ENCODE measurements at places on chromosomes 2 and 18.

DNA sequence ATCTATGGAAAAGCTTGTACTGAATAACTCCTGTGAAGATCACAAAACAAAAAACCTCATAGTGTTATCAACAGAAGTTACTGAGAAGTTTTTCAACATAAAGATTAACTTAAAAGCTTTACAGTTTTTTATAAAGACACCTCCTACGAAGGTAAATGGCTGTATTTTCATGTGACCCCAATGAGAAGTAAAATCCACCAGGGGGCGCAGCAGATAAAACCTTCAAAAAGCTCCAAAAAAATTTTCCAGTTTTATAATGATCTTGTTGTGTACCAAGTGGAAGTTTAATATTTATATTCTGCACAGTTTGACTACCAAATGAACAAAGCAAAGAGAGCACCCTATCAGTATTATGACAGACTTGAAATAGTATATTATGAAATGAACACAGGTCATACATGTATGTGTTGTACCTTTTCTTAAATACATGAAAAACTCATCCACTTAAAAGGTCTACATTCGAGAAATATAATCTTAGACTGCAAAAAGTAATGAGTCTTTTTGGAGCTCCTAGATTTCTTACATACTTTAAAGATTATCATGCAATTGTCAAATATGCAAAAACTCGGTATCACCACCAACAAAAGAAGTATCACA is 38.5 kb downstream of the PNO1 start:
- no peak for DNase-seq

DNA sequence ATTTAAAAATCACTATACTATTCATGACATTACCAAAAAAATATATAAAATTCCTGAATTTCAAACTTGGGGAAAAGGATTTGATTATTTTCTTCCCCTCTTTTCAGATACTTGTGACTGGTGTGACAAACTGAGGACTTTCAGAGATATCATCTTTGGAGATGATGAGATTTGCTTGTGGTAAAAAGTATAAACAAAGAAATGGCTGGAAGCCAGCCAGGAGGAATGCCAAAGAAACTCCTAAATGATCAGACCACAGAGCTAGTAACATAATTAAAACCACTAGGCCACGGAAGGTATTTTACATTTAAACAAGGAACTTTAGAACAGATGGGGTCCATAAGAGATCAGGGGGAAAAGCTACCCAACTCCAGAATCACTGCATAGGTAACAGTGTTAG is 58.7 kb downstream of the PIGN start:
- no peak for DNase-seq

- DNase-seq, result no peak
Measured at GRCh38 chr2:100376836-100377235, 40.6 kb downstream of the CHST10 start.

DNA sequence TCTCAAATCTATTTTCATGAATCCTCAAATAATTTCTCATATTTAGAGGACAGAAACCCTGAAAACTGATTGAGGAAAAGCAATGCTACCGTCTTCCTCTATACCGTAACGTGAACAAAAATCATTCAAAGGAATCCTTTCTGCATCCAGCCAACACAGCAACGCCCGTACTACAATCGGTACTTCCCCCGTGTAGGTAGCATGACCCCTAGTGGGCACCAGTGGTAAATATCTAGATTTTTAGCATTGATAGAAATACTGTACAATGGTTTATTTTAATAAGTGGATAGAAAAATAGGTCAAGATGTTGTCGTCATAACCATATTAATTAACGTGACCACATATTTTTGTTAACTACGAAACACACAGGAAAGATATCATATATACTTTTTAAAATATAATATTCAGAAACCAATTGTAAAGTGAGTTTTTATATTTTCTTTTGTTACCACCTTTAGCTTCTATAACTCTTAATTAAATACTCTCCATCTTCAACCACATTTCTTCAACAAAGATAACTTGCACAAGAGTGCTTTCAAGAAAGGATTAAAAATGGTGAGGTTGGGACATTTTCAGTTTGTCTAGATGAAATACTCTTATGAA is 194.1 kb downstream of the SS18 start:
- DNase-seq, result peak; percentile 33

GRCh38 chr2:7012141-7012764 is 95.0 kb downstream of the RNF144A start:
- no peak for DNase-seq

DNA sequence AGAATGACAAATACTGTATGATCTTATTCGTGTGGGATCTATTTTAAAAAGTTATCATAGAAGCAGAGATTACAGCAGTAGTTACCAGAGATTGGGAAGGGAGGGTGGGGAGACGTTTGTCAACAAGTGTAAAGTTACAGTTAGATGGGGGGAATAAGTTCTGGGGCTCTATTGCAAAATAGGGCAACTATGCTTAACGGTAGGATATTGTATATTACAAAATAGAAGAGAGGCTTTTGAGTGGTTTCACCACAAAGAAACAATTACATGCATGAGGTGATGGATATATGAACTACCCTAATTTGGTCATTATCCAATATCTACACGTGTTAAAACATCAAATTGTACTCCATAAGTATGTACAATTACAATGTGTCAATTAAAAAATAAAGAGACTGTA is 123.4 kb upstream of the NOSTRIN start:
- no peak for DNase-seq

DNA sequence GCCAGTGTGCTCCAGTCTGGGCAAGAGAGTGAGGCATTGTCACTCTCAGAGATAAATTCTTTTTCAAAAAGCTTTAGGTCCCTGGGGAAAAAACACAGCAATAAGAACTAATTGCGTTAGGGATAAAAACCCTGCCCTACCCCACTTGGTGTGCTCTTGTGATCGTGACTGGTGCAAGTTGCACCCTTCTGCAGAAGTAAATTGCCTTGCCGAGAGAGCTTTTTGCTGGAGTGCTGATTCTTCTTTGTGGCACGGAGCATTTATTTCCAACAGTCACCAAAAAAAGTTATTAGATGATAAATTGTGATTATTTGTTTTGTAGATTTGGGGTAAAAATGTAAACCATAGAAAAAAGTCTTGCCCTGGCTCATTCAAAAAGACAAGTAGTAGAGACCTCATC is 12.3 kb upstream of the GPR55 start:
- DNase-seq, result no peak

GRCh38 chr18:50281972-50282520 is 723 bp upstream of the MBD1 start:
- DNase-seq, result no peak

GRCh38 chr2:101817481-101817880 is 120.0 kb downstream of the MAP4K4 start:
- DNase-seq, result no peak

DNA sequence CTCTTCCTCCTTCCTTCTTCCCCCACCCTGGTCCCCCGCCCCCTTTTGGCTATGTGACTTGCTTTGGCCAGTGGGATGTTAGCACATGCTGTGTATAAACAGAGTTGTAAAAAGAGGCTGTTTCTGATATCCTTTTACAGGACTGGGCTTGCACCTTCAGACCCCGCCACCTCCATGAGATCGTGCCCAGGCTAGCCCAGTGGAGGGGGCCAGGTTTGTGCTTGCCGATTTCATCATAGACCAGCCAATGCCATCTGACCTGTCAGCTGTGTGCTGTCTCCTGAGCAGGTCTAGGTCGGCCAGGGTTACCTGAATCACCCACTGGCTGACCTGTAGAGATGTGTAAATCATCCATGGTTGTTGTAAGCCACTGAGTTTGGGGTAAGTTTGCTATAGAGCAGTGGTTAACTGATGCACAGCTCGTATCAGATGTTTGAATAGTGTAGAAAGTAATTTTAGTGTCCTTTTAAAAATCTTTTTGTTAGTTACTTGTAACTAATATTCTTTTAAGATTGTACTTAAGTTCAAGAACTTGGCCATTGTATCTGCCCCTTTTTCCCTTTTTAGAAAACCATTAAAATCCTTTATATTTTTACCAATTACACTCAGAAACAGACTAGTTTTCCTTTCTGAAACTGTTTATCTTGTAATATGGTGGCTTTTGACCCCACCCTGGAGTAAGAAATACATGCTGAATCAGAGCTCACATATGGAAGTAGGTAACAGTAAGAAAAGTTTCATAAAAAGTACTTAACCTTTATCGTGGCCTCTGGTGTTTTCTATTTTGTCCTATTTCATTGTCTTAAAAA is 122.0 kb upstream of the MGAT5 start:
- no peak for DNase-seq

DNA sequence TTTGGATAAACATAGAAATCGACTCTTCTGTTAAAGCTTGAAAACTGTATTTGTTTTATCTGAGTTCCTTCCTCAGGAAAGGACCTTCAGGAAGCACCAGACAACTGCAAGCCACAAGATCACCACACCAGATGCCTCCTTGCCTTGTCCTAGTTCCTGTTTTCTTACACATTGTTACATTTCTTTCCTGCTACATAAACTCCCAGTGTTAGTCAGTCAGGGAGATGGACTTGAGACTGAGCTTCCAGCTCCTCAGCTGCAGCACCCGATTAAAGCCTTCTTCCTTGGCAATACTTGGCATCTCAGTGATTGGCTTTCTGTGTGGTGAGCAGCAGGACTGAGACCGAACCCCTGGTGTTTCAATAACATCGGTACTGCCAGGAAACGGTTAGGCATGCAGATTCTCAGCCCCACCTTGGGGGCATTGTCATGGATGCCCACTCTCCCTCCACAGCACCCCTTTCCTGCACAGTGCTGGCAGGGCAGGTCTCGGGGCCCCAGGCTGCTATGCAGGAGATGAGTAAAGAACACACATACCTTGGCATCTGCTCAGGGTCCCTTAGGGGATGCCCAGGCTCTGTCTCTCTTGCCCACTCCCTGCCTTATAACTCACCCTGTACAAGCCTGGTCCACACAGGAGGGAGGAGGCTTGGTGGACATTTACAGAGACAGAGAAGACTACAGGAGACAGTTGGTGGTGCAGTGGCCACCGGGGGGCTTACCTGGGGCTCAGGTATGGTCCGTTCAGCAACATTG is 32.6 kb downstream of the ANKMY1 start:
- no peak for DNase-seq

DNA sequence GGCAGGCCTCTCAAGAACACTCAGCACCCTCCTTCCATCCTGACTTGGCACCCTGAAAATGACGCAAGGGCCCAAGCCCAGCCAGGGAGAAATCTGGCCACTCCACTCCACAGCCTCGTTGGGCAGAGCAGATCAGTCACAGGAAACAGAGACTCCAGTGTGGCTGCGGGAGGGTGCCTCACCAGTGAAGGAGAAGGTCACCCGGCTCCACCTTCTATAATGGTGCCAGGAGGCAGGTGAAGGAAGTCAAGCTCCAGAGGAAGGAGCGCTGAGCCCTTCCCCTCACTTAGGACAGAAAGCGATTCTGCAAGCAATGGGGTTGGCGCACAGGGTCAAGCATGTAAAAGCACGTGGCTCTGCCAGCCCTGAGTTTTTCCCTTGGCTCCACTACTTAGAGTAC is 35.3 kb downstream of the CRACDL start:
- DNase-seq, result no peak

GRCh38 chr2:100761365-100761764 is 58.6 kb upstream of the NPAS2 start:
- DNase-seq, result no peak

GRCh38 chr2:101096619-101097142 is 54.5 kb downstream of the TBC1D8 start:
- no peak for DNase-seq

DNA sequence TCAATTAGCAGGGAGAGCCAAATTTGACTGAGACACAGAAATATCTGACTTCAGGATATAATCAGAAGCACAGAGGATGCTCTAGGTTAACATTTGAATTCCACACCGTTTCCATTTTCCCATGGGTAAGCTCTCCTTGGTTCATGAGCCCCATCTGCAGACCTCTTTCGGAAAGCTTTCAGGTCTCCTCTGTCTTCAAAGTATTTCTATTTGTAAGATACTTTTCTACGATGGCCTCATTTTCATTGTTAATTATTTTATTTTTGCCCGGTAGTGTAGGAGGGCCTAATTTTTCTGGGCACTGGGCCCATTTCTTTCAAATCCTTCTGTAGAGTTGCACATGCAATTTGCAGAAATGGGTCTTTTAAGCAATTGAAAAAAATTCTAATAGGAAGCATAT is 53.8 kb downstream of the LRPPRC start:
- no peak for DNase-seq

DNA sequence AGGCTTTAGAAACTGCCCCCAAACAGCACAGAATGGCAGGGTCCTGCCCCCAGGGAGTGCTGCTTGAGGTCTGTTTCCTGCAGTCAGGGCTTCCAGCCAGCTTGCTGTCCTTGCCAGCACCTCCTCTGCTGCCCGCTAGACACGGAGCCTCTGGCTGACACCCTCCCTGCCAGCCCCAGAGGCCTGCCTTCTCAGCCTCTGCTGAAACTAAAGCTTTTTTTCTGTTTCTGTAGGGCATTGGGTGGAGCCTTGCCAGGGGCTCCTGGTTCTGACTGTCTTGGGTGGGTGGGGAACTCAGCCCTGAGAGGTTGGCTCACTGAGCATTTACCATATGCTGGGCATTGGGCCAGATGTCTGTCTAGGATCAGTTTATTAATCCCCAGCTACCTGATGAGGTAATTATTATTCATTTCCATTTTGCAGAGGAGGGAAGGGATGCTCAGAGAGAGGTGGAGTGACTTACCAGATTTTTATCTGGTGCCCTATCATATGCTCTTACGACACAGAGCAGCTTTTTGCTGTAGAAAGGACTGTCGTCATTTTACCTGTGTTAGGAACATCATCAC is 35.4 kb downstream of the INPP4A start:
- DNase-seq, result peak; percentile 19

All from skin of body (tissue), 3 donors.